ENCODE measurements at places on chromosomes 3 and 15. TPM values are rescaled to one million over a fixed set of nuclear protein-coding genes. Genes with fewer than 3 reads are reported as not detected.

GRCh38 chr15:98899272-98900021, 108.1 kb downstream of the PGPEP1L start:
- H3K27me3 ChIP-seq, result no peaks in the 10 kb centered on the region
- H3K36me3 ChIP-seq, result peaks cover 12% of the 10 kb centered on the region
- no peak for DNase-seq
- no peak overlapping the region for H3K27ac ChIP-seq
- no peak overlapping the region for H3K4me3 ChIP-seq

Gene FOXL2NB
- not detected for total RNA-seq

DNA sequence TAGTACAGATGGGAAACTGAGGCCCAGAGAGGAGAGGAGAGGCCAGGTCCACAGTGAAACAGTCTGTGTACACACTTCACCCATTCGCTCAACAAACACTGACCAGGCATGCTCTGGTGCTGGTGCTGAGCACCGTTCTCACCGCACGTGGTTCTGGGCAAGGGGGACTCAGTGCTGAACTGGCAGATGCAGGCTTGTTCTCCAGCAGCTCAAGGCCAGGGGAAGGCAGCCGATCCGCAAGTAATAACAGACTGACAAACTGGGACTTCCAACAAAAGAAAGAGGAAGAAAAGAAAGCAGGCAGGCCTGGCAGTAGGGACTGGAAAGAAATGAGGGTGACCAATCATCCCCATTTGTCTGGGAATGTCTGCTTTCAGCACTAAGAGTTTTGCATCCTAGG, 25.6 kb upstream of the LINGO1 start:
- no peak for DNase-seq
- no peak overlapping the region for H3K4me3 ChIP-seq
- H3K36me3 ChIP-seq, result no peaks in the 10 kb centered on the region
- H3K27me3 ChIP-seq, result no peaks in the 10 kb centered on the region
- no peaks in the 10 kb centered on the region for H3K4me1 ChIP-seq

DNA sequence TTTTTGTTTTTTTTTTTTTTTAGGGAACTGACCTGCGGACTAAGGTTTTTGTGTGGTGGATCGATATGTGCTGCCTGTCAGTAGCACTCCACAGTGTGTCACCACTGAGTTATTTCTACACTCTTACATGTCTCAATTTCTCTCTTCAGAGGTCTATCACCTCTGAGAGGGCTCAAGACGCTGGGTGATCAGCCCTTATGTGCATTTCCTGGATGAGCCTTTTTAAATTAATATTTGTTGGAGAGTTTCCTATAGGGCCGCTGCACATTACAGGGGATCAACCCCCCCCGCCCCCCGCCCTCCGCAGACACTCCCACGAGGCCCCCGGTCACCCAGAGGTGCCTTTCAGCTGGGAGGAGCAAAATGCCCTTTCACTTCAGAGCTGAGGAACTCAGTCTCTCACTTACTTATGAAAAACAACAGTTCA, 34.5 kb upstream of the AP4E1 start:
- DNase-seq, result no peak
- H3K4me1 ChIP-seq, result peaks cover 11% of the 10 kb centered on the region
- no peaks in the 10 kb centered on the region for H3K27me3 ChIP-seq
- H3K4me3 ChIP-seq, result no peak overlapping the region

Gene SPRED1
- total RNA-seq, result 6.9 TPM

GRCh38 chr3:42895580-42895868, 10.4 kb upstream of the ZNF662 start:
- H3K4me3 ChIP-seq, result no peak overlapping the region
- H3K4me1 ChIP-seq, result no peaks in the 10 kb centered on the region
- no peak overlapping the region for H3K27ac ChIP-seq
- no peaks in the 10 kb centered on the region for H3K36me3 ChIP-seq
- no peaks in the 10 kb centered on the region for H3K27me3 ChIP-seq

Gene BNC1
- 0.26 TPM for total RNA-seq

Gene CA12
- 0.08 TPM for total RNA-seq

Gene WDR93
- total RNA-seq, result not detected

- H3K4me1 ChIP-seq, result peaks cover 38% of the 10 kb centered on the region
- no peak overlapping the region for H3K4me3 ChIP-seq
- H3K36me3 ChIP-seq, result no peaks in the 10 kb centered on the region
- no peak overlapping the region for H3K27ac ChIP-seq
- no peak for DNase-seq
- no peaks in the 10 kb centered on the region for H3K27me3 ChIP-seq
Observed at GRCh38 chr3:124594581-124594980, 135.7 kb upstream of the UMPS start.

Gene DUOXA2
- not detected for total RNA-seq

GRCh38 chr15:27723821-27724220, 375.3 kb downstream of the OCA2 start:
- no peak overlapping the region for H3K27ac ChIP-seq
- H3K27me3 ChIP-seq, result no peaks in the 10 kb centered on the region
- H3K4me1 ChIP-seq, result no peaks in the 10 kb centered on the region
- no peak overlapping the region for H3K4me3 ChIP-seq
- H3K36me3 ChIP-seq, result no peaks in the 10 kb centered on the region

Measured in psoas muscle (tissue), 8 donors.